ENCODE measurements at places on chromosomes 3 and 15.
A peak's percentile ranks its signal among the peaks of the same experiment; 100 is the strongest.

DNA sequence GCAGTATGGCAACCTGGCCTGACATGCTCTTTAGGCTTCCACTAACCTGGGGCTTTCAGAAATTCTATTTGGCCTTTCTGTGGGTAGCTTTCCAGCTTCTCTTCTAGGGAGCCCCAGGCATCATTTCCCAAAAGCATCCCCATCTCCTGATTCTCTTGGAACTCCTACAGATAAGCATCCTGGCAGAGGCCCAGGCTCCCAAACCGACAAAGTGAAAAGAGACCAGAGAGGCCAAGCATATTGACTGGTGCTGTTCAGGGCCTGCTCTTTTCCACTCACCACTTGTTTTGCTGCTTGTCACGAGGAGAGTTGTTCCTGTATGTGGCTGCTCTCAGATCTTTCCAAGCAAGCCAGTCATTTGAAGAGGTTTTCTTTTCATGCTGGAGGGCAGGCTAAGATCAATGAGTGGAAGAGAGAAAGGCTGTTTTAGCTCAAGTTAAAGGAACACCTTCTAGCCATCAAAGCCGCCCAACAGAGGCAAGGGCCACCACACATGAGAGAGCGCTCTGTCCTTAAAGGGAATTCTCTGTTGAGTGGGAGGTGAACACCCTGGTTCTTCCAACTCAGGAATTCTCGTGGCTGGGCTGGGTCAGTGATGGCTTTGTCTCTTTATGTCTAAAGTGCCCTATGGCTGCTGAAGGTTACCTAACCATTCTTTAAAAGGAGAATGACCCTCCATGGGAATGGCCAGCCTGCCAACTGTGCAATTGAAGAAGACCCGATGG is 31.1 kb upstream of the NR2E3 start:
- H3K27ac ChIP-seq, result no peak overlapping the region
- H3K4me1 ChIP-seq, result peaks cover 7% of the 10 kb centered on the region
- no peaks in the 10 kb centered on the region for H3K27me3 ChIP-seq

- no peak overlapping the region for H3K4me3 ChIP-seq
- peaks cover 5% of the 10 kb centered on the region for H3K4me1 ChIP-seq
- H3K27me3 ChIP-seq, result no peaks in the 10 kb centered on the region
- DNase-seq, result peak; percentile 88
These were observed 108.1 kb upstream of the THBS1 start for GRCh38 chr15:39472621-39473297.

DNA sequence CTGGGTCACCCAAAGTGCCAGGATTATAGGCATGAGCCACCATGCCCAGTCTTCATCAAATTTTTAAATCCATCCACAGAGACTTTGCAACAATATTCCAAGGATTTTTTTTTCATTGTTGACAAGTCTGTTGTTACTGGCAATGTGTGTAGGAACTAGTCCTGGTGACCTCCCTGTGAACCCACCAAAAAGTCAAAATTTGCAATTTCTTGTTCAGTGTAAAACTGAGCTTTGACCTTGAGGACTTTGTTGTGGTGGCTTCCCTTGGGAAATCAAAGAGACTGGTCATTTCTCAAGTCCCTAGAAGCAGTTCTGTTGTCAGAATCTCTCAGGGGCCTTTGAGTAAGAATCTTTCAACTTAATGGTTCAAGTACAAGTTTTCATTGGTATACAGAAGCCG is 36.9 kb upstream of the COL8A1 start:
- no peak overlapping the region for H3K27ac ChIP-seq
- H3K4me1 ChIP-seq, result no peaks in the 10 kb centered on the region
- no peaks in the 10 kb centered on the region for H3K27me3 ChIP-seq
- no peaks in the 10 kb centered on the region for H3K36me3 ChIP-seq

- peak within 1 kb of the TSS; percentile 75 for H3K27ac ChIP-seq
- H3K4me1 ChIP-seq, result peaks cover 18% of the 10 kb centered on the region
- H3K27me3 ChIP-seq, result no peaks in the 10 kb centered on the region
These were observed at the start of gene ACTR8 for GRCh38 chr3:53881691-53882593. Gene ACTR8, minus strand, starts transcription at chr3:53882152. Its CDS starts 51 bp downstream, at chr3:53882101.

DNA sequence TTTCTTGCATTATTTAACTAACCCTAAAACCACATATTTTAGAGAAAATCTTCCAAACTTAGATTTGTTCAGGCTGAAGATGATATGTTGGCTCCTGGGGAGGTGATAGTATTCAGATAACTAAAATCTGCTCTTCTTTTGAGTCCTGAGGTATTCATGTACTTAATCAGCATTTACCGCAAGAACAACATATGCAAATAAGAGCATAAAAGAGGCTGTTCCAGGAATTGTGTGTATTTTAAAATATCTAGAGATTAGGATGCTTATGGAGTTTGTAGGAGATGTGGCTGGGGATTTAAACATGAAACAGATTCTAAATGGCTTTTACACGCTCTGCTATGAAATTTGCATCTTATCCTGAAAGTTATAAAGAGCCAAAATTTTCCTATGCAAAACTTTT is 298.2 kb downstream of the EPHA3 start:
- H3K27me3 ChIP-seq, result no peaks in the 10 kb centered on the region
- no peak for DNase-seq
- no peaks in the 10 kb centered on the region for H3K4me1 ChIP-seq
- H3K36me3 ChIP-seq, result no peaks in the 10 kb centered on the region

- peaks cover 49% of the 10 kb centered on the region for H3K4me1 ChIP-seq
- H3K27ac ChIP-seq, result no peak overlapping the region
- no peak overlapping the region for H3K4me3 ChIP-seq
- no peaks in the 10 kb centered on the region for H3K27me3 ChIP-seq
These were observed 2.8 kb downstream of the SEC62 start for GRCh38 chr3:169969174-169970095.

GRCh38 chr15:74201710-74202420 is 722 bp downstream of the STRA6 start:
- H3K27me3 ChIP-seq, result peaks cover 12% of the 10 kb centered on the region
- H3K36me3 ChIP-seq, result no peaks in the 10 kb centered on the region
- peaks cover 31% of the 10 kb centered on the region for H3K4me1 ChIP-seq
- no peak overlapping the region for H3K4me3 ChIP-seq

- H3K27me3 ChIP-seq, result no peaks in the 10 kb centered on the region
- H3K36me3 ChIP-seq, result no peaks in the 10 kb centered on the region
- DNase-seq, result no peak
- no peak overlapping the region for H3K4me3 ChIP-seq
- no peak overlapping the region for H3K27ac ChIP-seq
- H3K4me1 ChIP-seq, result peaks cover 4% of the 10 kb centered on the region
These were observed 57.6 kb upstream of the FRMD4B start for GRCh38 chr3:69443457-69443920.

DNA sequence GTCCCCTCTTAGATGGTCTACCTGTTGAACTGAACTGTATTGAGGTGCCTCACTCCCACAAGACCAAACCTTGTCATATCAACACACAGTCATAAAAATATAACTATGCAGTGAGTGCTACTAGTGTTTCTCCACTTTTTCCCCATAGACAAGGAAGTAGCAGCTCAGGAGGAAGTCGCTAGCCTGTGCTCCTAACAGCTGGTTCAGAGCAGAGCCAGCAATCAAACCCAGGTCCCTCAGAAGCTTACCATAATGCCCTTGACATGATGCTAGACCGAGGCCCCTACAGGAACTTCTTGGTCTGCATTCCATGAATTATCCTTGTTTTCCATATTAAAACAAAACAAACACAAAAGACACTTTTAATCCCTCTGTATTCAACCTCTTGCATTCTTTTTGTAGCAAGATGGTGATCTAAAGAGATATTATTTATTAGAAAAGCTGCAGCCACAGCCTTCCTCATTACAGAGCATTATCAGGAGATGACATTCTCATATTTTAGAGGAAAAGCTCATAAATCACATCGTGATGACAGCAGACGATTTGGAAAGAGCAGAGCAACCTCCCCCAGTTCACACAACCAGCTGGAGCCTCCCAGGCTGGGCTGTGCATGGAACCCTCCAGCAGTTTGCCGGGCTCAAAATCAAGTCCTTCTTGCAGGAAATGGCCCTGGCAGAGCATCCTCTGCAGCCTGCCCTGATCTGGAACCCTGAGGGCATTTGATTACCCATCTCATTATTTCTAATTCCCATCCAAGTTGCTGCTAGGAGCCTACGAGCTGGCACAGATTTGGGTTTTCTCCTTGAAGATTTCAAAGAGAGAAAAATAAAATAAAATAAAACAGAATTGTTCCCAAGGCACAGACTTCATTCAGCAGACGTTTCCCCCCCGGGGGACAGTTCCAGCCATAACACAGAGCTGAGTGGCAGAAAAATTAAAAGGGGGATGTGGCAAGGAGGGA is 118.8 kb downstream of the SRGAP3 start:
- H3K27me3 ChIP-seq, result no peaks in the 10 kb centered on the region
- H3K4me3 ChIP-seq, result no peak overlapping the region
- DNase-seq, result no peak
- no peaks in the 10 kb centered on the region for H3K36me3 ChIP-seq
- H3K27ac ChIP-seq, result no peak overlapping the region

- H3K4me3 ChIP-seq, result no peak overlapping the region
- no peak overlapping the region for H3K27ac ChIP-seq
- peaks cover 24% of the 10 kb centered on the region for H3K4me1 ChIP-seq
- no peak for DNase-seq
- H3K36me3 ChIP-seq, result peaks cover 43% of the 10 kb centered on the region
- no peaks in the 10 kb centered on the region for H3K27me3 ChIP-seq
These were observed 29.2 kb downstream of the IDH2 start for GRCh38 chr15:90072978-90073640.

- H3K4me1 ChIP-seq, result no peaks in the 10 kb centered on the region
- H3K27ac ChIP-seq, result no peak overlapping the region
- peaks cover 23% of the 10 kb centered on the region for H3K27me3 ChIP-seq
- no peak overlapping the region for H3K4me3 ChIP-seq
- no peaks in the 10 kb centered on the region for H3K36me3 ChIP-seq
These were observed 40.5 kb downstream of the SOX2 start for GRCh38 chr3:181752202-181752671.

- no peak for DNase-seq
- H3K36me3 ChIP-seq, result no peaks in the 10 kb centered on the region
- no peak overlapping the region for H3K27ac ChIP-seq
- no peak overlapping the region for H3K4me3 ChIP-seq
- peaks cover 4% of the 10 kb centered on the region for H3K4me1 ChIP-seq
- H3K27me3 ChIP-seq, result no peaks in the 10 kb centered on the region
These were observed 401.7 kb downstream of the TBC1D5 start for GRCh38 chr3:17340693-17341092.

- peaks cover 55% of the 10 kb centered on the region for H3K4me1 ChIP-seq
- peaks cover 30% of the 10 kb centered on the region for H3K36me3 ChIP-seq
- DNase-seq, result no peak
These were observed 3.8 kb downstream of the INKA1 start for GRCh38 chr3:49806850-49807249.

DNA sequence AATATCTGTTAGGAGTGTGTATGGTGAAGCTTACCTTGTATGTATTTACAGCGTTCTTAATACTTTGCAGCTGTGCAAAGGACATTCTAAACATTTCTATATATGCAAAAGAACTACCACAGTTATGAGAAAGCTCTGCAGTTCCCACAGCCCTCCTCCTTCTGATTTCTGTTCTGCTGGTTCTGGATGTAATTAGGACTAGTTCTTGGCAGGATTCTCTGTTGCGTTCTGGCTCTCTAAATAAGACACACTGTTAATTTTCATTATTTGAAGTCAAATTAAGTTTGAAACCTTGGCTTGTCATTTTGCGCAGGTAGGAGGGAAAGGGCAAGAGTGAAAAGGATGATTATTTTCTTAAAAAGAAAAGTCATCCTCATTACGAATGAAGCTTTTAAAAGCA is 76.4 kb downstream of the FNDC3B start:
- peaks cover 31% of the 10 kb centered on the region for H3K36me3 ChIP-seq
- H3K27me3 ChIP-seq, result no peaks in the 10 kb centered on the region
- H3K4me1 ChIP-seq, result peaks cover 7% of the 10 kb centered on the region
- DNase-seq, result no peak
- no peak overlapping the region for H3K4me3 ChIP-seq
- no peak overlapping the region for H3K27ac ChIP-seq

DNA sequence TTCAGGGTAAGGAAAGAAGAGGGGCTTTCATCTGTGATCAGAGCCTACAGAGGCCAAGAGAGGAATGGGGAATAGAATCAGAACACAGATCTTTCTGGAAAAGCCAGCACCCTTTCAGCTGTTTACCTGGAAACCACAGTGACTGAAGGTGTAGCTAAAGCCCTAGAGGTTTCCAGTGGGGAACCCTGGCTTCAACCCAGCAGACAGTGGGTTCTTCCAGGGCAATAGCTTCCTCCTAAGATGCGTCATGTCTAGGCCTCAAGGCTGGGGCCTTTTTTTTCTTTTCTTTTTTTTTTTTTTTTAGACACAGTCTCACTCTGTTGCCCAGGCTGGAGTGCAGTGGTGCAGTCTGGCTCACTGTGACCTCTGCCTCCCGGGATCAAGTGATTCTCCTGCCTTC is 3.1 kb upstream of the CPNE9 start:
- H3K27me3 ChIP-seq, result peaks cover 11% of the 10 kb centered on the region
- H3K36me3 ChIP-seq, result peaks cover 60% of the 10 kb centered on the region
- H3K27ac ChIP-seq, result no peak overlapping the region
- H3K4me3 ChIP-seq, result no peak overlapping the region
- no peak for DNase-seq

DNA sequence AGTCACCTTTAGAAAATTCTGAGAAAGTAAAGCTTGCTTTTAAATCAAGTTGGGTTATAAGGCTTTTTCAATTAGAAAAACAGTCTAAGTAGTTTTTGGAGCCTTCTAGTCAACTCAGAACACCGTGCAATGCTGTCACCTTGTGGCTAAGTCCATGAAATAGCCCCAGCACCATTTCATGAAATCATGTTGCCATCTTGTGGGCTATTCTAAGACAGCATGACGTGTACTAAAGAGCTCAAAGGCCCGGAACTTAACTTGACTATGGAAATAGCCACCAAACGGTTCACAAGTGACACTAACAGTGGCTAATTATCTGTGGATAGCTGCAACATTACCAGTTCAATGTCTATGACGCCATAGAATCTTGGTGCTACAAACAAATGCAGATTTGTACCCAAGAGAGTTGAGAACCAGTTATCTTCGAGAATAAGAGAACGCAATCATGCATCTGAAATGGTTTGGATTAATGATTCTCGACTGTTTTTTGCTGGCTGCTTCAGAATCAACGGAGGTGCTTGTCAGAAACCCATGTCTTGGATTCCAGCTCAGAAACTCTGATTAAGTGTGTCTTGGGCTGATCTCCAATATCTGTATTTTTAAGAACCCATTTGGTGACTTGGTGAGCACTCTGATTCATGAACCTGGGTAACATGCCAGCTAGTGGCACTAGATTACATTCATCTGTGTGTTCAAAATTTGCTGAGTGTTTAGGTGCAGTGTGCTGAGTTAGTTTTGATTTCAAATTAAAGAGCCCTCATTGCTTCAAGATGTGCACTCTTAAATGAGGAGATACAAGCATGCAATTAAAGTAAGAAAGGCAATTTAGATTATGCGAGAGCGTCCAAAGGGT is 111.2 kb upstream of the MCTP2 start:
- peaks cover 16% of the 10 kb centered on the region for H3K4me1 ChIP-seq
- no peak overlapping the region for H3K4me3 ChIP-seq
- no peaks in the 10 kb centered on the region for H3K27me3 ChIP-seq
- DNase-seq, result peak; percentile 61
- no peak overlapping the region for H3K27ac ChIP-seq

- H3K27ac ChIP-seq, result peak overlapping the region; percentile 80
- peaks cover 64% of the 10 kb centered on the region for H3K4me1 ChIP-seq
- DNase-seq, result no peak
- H3K36me3 ChIP-seq, result no peaks in the 10 kb centered on the region
These were observed 40.4 kb downstream of the BHLHE40 start for GRCh38 chr3:5019411-5020241.
